CD4-positive, alpha-beta T cell treated with Interleukin-2 at 100 ng/mL for 4 hours (primary cell): ENCODE measurements at places on chromosomes 13 and 19.

GRCh38 chr13:74288361-74288911, 154.2 kb upstream of the KLF12 start:
- DNase-seq, result peak; percentile 28

- DNase-seq, result no peak
Observed at GRCh38 chr19:40144947-40145748, 46.1 kb upstream of the MAP3K10 start.

- DNase-seq, result no peak
Observed at GRCh38 chr19:16702123-16702522, 17.5 kb upstream of the NWD1 start.

DNA sequence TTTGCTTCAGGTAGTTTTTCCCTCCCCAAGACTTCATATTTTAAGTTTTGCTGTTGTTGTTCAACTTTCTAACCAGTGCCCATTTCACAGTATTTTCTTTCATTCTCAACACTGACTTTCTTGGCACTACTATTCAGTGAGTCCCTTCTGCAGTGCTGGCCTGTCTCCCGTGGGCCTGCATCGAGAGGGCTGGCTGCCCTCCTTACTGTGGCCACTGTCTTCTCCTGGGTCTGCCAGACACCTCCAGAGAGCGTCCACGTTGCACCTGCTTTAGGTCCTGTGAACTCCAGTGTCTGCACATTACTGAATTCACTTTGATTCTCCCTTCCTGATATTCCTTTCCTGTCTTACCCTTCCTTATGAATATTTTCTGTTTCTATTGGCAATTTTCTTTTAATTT, 27.3 kb downstream of the COL4A1 start:
- no peak for DNase-seq

DNA sequence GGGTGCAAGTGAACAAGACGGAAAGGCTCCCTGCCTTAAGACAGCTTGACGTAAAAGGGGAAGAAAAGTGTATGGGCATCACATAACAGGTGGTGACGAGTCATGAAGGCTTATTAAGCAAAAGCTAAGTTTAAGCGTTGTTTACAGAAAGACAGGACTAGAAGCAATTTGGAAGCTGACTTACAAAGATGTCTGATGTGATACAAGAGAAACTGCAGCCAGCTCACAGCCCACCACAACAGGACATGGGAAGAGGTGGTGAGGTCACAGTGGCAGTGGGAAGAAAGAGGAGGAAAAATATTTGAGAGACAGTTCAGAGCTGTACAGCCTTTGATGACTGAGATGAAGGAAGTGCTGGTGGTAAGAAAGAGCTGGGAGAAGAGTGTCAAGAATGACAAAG, 181.6 kb downstream of the KLF12 start:
- no peak for DNase-seq

GRCh38 chr19:45345506-45345860, 4.9 kb downstream of the KLC3 start:
- DNase-seq, result no peak

DNA sequence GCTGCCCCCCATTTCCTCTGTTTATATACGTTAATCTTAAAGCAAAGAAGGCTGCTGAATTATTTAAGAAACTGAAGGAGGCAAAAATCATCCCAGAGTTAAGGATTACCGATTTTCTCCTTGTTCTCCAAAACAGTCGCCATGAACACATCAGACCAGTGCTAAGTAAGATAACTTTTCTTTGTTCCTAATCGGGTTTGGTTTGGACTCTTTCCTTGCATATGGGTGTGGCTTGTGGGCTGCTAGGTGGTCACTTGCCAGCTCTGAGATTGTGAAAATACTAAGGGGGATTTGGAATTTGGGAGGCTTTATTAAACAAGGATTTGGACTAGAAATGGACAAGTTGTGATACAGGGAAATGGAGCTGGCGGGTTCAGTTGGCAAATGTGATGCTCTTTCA, 212.1 kb downstream of the OXGR1 start:
- no peak for DNase-seq

DNA sequence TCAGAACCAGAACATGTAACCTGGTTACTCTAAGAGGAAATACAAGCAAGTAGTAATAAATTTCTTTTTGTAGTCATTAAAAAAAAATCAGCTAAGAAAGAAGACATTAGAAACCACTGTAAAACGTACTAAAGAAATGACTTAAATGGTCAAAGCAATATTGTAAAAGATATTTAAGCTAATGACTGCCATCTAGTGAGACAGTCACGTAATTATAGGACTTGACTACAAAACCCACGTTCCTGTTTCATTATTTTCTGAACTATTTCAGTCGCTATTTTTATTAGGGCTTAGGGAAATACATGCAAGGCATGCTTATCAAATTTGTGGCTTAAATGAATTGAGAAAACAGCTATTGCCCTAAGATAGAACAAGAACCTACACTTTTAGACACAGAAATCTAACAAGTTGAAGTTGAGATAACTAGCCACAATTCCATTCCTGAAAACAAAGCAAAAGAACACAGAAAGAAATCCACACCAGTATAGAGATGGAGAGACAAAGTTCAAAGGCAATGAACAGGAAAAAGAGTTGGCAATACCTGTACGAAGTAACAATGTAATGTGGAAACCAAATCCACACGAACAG, 17.9 kb downstream of the ALG5 start:
- no peak for DNase-seq

DNA sequence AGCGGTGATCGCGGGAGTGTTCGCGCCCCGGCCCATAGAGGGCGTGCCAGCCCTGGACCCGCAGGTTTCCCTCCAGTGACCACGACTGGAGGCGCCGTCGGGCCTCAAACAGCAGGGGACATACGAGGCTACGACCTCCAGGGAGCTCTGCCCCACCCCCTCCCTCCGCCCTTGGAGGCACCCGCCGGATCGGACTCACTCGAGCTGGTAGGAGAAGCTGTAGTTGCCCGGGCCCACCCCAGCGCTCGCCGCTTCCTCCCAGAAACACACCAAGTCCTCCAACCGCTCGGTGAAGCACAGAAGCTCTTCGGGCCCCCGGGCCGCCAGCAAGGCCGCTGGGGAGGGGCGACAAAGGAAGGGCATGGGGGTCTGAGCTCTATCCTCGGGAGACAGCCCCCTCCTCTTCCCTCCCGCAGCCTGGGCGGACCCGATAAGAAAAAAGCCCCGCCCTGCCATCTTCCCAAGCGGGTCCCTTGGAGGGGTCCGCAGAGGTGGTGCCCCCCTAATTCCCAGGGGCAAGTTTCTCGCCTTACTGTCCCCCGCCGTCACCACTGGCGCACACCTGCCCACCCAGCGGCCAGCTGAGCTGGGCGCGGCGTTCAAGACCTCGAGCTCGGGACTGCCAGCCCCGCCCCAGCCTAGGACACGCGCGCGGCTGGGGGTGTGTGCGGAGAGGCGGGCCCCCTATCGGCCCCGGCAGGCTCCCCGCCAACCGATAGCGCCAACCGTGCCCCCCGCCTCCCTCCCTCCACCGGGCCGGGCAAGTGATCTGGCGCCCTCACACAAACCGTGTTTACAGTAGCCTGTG, 1.0 kb downstream of the EPOR start:
- peak; percentile 22 for DNase-seq

DNA sequence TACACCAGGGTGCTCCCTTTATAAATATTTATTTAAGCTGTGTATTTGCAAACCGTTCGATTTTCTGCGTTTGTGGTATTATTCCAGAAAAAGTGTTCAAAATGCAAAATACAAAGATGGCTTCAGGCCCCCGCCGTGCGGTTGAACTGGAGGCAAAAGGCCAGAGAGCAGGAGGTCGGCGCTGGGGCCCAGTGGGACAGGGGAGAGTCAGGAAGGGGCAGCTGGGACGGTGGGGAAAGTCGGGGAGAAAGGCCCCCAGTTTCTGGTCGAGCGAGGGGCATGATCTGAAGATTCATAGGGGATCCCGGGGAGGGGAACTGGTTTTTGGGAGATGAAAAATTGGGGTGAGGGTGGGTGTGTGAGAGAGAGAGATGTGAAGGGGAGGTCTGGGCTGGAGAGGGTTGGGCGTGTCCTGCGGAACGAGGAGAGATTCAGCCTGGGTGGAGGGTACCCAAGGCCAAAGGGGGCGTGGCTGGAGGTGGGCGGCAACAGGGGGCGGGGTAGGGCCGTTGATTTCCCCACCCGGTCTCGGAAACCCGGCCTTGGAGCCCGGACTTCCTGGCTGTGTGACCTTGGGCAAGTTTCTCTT, 678 bp downstream of the ISOC2 start:
- DNase-seq, result no peak

- no peak for DNase-seq
Observed at GRCh38 chr13:49615836-49616675, 12.3 kb upstream of the ARL11 start.

GRCh38 chr19:31699421-31699820, 350.2 kb upstream of the TSHZ3 start:
- DNase-seq, result no peak

DNA sequence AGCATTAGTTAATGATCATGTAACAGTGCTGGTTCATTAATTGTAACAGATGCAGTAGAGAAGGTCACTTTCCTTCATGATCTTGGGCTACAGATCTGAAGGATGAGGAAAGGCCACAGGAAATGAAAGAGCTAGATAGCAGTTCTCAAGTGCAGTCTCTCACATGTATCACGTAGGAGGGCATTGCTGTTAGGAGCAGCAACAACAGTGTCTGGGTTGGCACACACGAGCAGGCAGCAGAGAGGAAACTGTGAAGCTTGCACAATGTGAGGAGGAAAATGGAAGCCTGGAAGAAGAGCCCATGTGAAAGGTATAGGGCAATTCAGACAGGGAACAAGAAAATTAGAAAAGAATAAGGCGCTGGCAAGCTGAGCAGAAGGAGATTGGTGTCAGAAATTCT, 1741.5 kb downstream of the PCDH9 start:
- DNase-seq, result no peak

- DNase-seq, result no peak
Observed at GRCh38 chr19:27729332-27729731, 1483.6 kb downstream of the UQCRFS1 start.

- no peak for DNase-seq
Observed at GRCh38 chr19:30076751-30077670, 135.0 kb downstream of the URI1 start.

- DNase-seq, result no peak
Observed at GRCh38 chr19:31991984-31992655, 353.3 kb upstream of the ZNF507 start.

DNA sequence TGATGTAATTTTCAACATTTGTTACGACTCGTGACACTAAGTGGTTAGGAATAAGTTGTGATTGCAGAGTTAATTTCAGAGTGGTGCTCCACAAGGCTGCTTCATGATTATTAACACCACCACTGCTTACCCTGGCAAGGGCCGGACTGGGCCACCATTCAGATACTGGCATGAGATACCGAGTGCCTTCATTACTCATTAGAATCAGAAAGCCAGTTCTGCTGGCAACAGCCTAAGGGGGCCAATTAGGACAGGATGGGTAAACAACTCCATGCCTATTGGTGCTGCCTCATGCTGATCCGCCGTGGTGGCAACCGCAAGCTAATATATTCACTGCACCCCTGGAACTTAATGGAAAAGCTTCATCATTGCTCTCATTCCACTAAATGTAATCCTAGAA, 575.1 kb downstream of the EFNB2 start:
- DNase-seq, result no peak

DNA sequence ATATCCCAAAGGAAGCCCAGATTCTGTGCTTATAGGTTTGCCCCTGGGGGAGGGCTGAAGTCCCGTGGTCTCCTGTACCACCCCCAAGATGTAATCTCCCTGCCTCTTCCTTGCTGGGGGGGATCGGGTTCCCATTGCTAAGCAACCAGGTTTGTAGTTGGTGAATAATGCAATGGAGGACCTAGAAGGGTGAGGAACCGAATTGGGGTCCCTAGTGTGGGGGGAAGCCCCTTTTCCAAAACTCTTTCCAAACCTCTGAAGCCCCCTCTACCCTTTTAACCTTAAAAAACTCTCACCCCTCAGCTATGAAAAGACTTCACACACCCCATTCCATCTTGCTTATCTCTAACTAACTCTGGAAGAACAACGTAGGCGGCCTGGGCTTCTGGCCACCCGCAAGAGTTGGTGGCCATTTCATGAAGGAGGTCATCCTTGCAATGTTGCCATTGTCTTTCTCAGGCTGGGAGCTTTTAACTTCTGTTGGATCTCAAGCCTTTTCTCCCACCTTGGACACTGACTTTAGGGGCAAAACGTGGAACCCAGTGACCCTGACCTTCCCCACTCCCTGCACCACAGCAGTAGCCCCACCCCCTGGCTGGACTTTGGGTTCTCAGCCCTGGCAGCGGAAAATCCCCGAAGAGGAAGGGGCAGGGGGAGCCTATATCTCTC, 661 bp downstream of the PALM3 start:
- DNase-seq, result no peak

GRCh38 chr13:113119822-113120189, 2.8 kb upstream of the F10 start:
- DNase-seq, result no peak

- no peak for DNase-seq
Observed at GRCh38 chr13:66345971-66346370, 884.2 kb downstream of the PCDH9 start.

DNA sequence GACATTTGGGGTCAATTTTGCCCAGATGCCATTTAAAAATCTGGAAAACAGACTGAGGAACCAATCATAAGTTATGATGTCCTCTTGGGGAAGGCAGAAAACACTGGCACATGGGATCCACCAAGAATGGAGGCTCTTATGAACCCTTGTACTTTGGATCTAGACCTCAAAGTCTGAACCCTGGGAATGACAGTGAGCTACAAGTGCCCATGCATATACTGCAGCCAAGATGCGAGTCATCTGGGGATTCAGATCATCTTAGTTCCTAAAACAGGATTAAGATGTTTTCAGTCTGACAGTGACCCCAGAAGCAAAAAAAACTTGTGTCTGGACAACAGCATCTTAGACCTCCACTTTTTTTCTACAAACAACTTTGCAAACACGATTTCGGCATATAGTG, 100.2 kb upstream of the SIAH3 start:
- DNase-seq, result no peak

DNA sequence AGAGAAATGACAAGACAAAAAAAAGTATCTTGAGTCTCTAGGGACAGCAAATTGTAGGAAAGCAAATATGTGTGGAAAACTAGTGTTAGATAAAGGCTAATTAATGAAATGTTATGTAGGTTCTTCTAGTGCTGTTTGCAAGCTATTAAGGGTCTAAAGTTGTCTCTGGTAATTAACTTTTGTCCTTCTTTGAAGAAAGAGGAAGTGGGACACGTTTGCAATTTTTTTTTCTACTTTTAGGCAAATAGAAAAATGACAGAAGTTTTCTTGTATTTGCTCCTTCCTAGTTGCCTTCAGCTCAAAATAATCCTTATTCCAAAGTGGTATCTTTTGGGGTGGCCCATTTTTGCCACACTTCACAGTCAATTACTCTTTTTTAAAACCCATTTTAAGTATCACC, 1877.7 kb upstream of the PRR20A start:
- DNase-seq, result no peak

GRCh38 chr19:29845574-29846176, 33.9 kb downstream of the CCNE1 start:
- DNase-seq, result peak; percentile 18

- no peak for DNase-seq
Observed at GRCh38 chr13:113117911-113118260, 4.7 kb upstream of the F10 start.

GRCh38 chr13:27927444-27928352, 7.9 kb downstream of the PDX1 start:
- no peak for DNase-seq

DNA sequence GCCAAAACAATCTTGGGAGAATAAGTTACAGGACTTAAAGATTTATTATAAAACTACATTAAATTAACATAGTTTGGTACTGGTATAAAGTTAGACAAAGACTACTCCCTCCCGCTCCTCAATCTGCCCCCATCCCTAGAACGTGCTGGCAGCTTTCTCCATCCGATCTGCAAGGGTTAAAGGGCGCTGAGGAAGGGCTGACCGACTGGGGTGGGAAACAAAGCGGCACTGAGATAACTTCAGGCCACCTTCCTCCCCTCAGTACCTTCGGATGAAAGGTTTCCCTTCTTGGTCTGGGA, 790 bp upstream of the SUGT1 start:
- DNase-seq, result no peak
